ENCODE measurements at places on chromosomes 4 and X.

GRCh38 chrX:12949927-12950656, 24.8 kb upstream of the TMSB4X start:
- peak; percentile 64 for DNase-seq

- no peak for DNase-seq
Observed at GRCh38 chr4:86910369-86910768, 18.1 kb upstream of the C4orf36 start.

GRCh38 chrX:2521092-2521926, 20.5 kb upstream of the DHRSX start:
- DNase-seq, result no peak

DNA sequence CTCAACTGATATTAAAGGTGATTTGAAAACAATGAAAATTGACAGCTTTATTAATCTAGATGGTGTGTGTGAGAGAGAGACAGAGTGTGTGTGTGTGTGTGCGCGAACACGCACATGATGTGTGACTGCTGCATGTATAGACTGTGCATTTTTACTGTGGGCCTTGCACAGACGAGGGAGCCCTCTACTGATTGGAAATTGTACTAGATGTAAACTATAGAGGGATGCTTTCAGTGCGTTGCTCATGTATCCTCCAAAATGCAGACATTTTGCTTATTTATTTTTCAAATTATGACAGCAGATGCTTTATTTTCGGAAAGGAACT, 168.4 kb upstream of the GK2 start:
- DNase-seq, result no peak

GRCh38 chr4:38004062-38004461, 43.9 kb downstream of the PTTG2 start:
- no peak for DNase-seq

DNA sequence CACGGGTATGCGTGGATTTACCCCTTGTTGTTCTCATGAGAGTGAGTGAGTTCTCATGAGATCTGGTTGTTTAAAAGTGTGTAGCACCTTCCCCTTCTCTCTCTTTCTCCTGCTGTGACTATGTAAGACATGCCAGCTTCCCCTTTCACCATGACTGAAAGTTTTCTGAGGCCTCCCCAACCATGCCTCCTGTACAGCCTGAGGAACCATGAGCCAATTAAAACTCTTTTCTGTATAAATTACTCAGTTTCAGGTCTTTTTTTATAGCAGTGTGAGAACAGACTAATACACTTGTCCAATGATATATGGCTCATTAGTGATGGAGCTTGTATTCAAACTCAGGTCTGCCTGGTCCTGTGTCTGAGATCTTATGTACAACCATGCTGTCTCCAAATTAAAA, 28.5 kb upstream of the RTL3 start:
- DNase-seq, result no peak

DNA sequence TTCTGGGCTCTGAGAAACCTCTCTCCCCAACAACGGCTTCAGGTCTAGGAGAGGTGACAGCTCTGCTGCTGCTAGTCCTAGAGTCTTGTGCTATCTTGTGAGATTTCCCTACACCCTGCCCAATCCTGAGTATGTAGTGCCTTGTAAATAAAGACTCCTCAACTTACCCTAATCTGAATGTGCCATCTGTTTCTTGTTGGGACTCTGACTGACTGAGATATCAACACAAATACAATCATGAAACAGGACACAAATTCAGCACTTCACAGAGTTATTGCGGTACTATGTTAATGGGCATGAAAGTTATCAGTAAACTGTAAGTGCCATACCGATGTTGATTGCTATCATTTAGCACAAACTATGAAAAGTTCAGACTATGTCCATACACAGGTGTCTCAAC, 529.0 kb upstream of the FTHL17 start:
- DNase-seq, result no peak

DNA sequence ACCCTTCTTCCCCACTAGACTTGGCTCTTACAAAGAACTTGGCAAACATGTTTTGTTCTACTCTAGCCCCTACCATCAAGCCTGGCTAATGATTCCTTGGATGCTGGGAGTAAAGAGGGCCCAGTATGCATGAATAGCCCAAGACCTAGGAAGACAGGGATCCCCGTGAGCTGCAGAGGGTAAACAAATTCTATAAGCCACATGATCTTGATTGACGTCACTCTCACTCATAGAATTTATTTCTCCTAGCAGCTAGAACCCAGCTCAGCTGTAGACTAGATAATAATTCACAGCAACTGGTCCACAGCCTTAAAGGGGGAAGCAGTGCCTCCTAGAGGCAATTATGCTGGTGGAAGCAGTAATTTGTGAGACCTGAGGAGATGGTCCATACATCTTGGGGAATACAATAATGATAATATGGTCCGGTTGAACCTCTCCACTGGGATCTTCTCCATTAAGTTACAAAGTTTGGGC, 16.1 kb upstream of the USO1 start:
- DNase-seq, result no peak

DNA sequence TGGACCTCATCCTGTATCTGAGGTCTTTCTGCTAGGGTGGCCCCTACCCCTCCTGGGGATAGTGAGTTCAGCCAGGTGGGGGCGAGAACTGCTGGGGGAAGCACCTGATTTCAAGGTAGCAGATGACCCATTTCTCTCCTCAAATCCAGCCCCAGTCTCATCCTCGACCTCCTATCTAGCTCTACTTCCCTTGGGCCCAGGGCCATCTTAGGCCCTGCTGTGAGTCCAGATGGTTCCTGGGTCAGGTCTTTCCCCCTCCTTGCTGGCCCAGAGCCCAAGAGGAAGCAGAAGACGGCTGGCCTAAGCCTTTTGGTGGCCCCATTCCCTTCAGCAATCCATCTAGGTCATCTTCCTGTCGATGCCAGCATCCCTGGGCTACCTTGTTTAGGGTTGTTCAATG, 3.3 kb downstream of the CDK16 start:
- DNase-seq, result no peak

DNA sequence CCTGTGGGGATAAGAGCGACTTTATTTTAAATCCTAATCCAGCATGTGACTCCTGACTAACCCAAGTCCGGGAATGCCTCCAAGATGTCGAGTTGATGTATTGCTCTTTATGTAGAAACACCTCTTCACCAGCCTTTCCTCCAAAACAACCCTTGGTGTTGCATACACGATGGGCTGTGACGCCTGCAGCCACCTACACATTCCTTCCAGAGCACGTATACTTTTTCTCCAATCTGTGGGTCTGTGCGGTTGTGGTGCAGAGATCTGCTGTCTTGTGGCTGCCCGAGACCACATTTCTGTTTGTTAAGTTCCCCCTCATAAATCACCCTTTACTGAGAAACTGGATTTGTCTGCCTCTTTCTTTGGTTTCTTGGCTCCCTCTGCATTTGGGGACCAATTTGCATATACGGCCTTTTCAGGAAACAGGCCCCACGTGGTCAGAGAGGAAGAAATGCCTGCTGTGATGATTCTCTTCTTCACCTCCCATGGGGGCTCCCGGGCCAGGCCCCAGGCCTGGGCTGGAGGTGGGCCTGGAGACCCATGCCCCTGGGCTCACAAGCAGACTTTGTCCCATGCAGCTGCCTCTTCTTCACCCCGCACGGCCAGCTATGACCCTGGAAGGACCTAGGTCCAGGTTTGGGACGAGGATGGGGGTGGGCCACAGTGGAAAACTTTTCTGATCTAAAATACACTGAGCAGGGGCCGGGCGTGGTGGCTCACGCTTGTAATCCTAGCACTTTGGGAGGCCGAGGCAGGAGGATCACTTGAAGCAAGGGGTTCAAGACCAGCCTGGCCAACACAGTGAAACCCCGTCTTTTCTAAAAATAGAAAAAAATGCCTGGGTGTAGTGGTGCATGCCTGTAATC, 21.4 kb upstream of the AFAP1 start:
- no peak for DNase-seq

GRCh38 chr4:124710015-124710741, 2.4 kb downstream of the ANKRD50 start:
- no peak for DNase-seq

DNA sequence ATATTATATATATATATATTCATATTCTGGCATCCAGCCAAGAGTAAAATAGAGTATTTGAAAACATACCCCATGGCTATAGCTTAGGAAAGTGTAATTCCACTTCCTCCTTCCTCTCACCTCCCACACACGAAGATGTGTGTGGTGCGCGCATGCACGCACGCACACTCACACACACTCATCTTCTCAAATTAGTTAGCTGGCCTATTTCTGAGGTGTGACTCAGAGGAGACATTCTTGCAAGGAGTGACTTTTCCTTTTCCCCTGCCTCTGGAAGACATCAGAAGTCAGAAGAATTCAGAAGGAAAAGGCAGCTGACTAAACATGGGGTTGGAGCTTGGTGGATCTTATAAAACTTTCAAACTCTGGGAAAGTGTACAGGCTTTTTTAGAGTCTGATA, 8.8 kb downstream of the ENPEP start:
- DNase-seq, result no peak

- no peak for DNase-seq
Observed at GRCh38 chrX:71621603-71622002, 3.3 kb upstream of the CXCR3 start.

- no peak for DNase-seq
Observed at GRCh38 chr4:80387390-80388283, 52.1 kb downstream of the CFAP299 start.

- no peak for DNase-seq
Observed at GRCh38 chrX:119290476-119290875, 54.4 kb downstream of the PGRMC1 start.

- DNase-seq, result no peak
Observed at GRCh38 chr4:27267339-27267969, 406.8 kb downstream of the STIM2 start.

DNA sequence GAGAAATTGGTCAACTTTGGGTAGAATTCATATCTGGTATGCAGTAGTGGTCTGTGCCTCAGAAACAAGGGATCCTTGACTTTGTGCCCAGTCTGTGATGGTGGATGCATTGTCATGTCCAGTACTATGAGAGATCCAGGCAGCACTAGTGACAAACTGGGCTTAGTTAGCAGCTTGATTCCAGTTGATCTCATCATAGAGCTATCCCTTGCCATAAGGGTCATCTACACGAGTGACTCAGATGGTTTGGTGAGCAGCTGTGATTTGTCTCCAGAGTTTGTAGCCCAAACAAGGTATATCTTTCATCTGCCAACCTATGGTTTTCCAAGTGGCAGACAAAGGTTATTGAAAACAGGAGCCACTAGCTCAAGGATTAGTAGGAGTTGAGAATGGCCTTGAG, 298.8 kb downstream of the GBA3 start:
- no peak for DNase-seq

- no peak for DNase-seq
Observed at GRCh38 chr4:140635606-140636005, 66.8 kb upstream of the UCP1 start.

- no peak for DNase-seq
Observed at GRCh38 chr4:84952004-84952403, 14.5 kb downstream of the WDFY3 start.

- DNase-seq, result no peak
Observed at GRCh38 chr4:150491132-150492049, 90.6 kb upstream of the MAB21L2 start.

DNA sequence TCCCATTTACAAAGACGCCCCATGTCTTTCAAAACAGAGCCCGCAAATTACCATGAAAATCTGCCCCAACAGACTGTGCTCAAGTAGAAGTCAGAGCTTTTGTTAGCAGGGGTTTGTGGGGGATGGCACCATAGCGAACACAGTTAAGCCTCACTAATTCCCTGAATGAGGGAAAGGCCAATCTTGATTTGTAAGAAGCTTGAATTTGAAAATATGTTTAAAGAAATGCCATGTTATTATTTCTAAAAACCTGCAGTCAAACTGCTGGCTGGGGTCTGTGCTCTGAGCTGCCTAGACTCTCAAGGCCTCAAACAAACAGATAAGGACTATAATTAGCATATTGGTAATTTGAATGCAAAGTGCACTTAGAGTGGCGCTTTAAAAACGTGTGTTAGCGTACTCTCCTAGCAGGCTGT, 9.4 kb upstream of the PAK3 start:
- no peak for DNase-seq

DNA sequence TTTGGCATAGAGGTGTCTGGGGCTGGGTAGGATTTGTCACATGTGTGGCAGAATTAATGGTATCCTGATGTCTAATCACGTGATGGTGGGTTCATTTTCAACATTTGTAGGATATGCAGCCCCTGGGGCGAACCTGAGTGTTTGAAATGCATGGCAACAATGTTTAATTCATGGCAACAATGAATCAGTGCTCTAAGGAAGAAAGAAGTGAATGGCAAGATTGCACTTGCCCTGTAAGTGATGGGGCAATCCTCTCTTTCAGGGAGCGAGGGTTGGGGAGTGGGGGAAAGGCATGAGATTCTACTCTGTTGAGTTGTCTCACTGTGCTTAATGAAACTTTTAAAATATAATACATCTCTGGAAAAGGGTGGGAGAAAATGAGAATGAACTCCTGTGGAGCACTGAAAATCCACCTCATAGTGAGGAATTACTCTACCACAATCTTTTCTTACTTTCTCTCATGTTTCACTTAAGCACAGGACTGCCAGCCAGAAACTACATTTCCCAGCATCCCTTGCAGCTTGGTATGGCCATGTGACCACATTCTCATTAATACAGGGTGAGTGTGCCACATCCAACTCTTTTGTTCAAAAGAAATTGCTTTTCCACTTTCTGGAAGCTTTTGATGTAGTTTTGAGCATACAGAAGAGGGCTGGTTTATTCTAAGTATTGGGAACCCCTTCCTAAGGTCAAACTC, 64.0 kb upstream of the PGM2 start:
- DNase-seq, result peak; percentile 24

GRCh38 chr4:159374749-159375530, 272.1 kb downstream of the RAPGEF2 start:
- DNase-seq, result no peak

- no peak for DNase-seq
Observed at GRCh38 chr4:11701966-11702725, 273.5 kb upstream of the HS3ST1 start.

- no peak for DNase-seq
Observed at GRCh38 chr4:41579043-41579442, 41.1 kb downstream of the LIMCH1 start.

DNA sequence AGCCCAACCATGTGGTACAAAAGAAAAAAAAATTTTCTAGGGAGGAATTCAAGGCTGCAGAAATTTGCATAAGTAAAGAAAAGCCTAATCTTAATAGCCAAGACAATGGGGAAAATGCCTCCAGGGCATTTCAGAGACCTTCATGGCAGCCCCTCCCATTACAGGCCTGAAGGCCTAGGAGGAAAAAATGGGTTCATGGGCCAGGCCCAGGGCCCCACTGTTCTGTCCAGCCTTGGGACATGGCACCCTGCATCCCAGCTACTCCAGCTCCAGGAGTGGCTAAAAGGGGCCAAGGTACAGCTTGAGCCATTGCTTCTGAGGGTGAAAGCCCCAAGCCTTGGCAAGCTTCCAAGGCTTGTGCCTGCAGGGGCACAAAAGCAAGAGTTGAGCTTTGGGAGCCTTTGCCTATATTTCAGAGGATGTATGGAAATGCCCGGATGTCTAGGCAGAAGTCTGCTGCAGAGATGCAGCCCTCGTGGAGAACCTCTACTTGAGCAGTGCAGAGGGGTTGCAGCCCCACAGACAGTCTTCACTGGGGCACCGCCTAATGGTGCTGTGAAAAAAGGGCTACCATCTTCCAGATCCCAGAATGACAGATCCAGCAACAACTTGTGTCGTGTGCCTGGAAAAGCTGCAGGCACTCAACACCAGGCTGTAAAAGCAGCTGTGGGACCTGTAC, 111.0 kb downstream of the ANXA10 start:
- no peak for DNase-seq

Measured in GF-D8 (cell line).